AG09319 (cell line): ENCODE measurements at places on chromosomes 3 and 15.

GRCh38 chr3:154023148-154023547 is 98.0 kb upstream of the ARHGEF26 start:
- no peak for DNase-seq

DNA sequence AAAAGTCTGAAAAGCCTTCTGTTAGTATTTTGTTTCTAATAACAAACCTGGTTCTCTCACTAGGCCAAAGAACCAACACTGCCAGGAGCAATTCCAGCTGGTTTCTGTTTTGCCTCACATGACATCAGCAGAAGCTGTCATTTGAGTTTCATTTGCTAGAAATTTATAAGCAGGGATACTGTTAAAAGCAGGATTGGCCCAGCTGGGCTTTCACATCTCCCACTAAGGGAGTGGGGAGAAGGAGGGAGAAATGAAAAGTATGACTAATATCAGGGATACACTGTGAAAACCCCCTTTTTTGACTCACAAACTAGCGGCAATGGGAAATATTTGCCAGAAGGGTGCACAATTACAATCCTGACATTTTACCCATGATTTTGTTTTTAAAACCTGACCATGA is 5.3 kb downstream of the CCDC80 start:
- DNase-seq, result no peak

GRCh38 chr3:188434594-188434993 is 280.6 kb downstream of the LPP start:
- no peak for DNase-seq

DNA sequence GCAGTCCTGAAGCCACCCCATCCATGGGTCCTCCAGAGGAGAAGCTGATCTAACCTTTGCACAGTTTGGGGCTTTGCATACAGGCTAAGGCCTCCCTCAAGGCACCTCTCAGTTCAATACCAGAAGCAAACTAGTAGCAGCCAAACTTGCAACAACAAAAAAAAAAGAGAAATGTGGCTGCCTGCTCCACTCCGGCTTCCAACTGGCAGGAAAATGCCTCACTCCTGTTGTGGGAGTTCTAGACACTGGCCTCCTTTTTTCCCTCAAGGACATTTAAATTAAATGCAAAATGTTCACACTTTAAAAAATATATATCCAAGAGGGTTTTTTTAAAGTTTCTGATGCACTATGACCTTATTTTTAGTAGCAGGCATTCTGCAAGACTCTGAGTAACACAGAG is 216.0 kb upstream of the TPM1 start:
- DNase-seq, result no peak

- no peak for DNase-seq
Observed at GRCh38 chr3:197539651-197540051, 16.1 kb downstream of the BDH1 start.

GRCh38 chr3:111956995-111957734 is 21.7 kb upstream of the ABHD10 start:
- DNase-seq, result no peak

DNA sequence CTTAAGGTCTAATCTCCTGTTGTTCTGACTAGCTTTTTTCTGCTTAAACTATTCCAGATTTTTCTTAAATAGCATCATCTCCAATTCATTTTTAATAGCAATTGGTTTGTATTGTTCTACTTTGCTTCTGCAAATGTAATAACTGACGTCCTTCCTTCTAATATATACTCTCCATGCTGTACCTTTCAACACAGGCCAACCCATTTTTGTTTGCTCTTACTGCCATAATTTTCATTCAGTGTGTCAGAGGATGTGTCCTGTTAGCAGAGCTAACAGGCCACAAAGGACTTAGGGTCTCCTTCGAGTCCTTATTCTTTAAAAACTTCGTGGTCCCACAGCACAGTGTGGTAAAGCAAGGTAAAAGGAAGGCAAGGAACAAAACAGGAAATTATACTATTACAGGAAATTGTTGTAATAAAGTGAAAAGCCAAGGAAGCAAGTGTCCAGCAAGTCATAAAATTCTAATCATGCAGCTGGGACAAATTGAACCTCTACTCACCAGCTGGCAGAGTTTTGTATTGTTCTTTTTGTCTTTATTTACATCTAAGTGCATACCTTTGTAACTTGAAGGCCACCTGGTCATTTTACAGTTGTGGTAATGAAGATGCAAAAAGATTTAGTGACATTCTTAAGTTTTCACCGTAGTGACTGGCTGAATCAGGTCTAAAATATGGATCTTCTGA is 64.9 kb upstream of the ZBTB20 start:
- DNase-seq, result no peak

- no peak for DNase-seq
Observed at GRCh38 chr15:39602143-39602542, 21.3 kb downstream of the THBS1 start.

DNA sequence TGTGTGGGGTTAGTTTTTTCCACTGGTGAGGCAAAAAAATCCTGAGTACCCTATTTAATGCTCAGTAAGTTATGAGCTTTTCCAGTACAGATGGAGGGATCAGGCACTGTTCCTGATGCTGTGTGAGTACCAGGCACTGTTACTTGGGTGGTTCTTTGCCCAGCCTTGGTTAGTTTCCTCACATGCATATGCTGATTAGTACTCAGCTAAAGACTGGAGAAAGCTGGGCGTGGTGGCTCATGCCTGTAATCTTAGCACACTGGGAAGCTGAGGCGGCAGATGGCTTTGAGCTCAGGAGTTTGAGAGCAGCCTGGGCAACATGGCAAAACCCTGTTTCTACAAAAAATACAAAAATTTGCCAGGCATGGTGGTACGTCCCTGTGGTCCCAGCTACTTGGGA is 210.3 kb upstream of the SGO1 start:
- DNase-seq, result no peak

- DNase-seq, result no peak
Observed at GRCh38 chr15:44591326-44591725, 54.4 kb downstream of the EIF3J start.

GRCh38 chr15:24956111-24956838 is 1.5 kb downstream of the SNRPN start:
- DNase-seq, result peak; percentile 32

- DNase-seq, result no peak
Observed at GRCh38 chr3:8987645-8988383, 24.5 kb upstream of the RAD18 start.

GRCh38 chr15:45048794-45049631 is 26.0 kb downstream of the SORD start:
- no peak for DNase-seq

GRCh38 chr3:197406266-197406665 is 107.9 kb upstream of the DLG1 start:
- no peak for DNase-seq

DNA sequence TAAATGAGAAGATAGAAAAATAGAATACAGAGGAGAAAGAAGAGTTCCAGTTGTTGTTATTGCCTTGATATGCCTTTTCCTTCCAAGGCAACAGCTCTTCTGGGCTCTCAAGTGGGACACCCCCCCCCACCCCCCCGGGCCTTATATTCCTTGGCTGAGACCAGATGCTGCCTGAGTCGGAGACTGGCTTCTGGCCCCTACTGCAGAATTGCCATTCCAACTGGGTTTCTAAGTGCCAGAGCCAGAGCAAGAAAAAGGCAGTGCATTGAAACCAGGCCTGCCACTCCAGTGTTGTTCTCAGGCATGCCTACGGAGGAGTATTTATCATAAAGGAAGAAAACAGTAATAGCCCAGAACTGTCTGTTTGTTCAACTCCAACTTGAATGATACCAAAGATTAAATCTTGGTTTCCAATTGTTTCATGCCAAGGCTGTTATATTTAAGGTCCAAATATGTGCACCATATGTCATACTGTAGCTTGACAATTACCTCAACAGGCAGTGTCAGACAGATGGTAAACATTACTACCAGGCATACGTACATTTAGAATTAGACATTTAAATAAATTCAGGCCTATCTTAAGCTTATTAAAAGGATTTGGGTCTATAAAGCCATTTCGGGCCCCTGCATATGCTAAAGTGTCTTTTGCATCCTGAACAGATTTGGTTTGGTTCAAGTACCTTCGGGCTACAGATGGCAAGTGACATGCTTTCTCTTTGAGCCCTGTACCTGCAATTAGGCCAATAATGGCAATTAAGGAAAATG is 209.9 kb upstream of the SEMA6D start:
- DNase-seq, result no peak

- no peak for DNase-seq
Observed at GRCh38 chr3:171377859-171378258, 82.3 kb downstream of the TNIK start.

GRCh38 chr3:53740956-53741355 is 105.3 kb downstream of the CHDH start:
- no peak for DNase-seq

GRCh38 chr3:192904632-192905289 is 12.9 kb downstream of the MB21D2 start:
- DNase-seq, result no peak

DNA sequence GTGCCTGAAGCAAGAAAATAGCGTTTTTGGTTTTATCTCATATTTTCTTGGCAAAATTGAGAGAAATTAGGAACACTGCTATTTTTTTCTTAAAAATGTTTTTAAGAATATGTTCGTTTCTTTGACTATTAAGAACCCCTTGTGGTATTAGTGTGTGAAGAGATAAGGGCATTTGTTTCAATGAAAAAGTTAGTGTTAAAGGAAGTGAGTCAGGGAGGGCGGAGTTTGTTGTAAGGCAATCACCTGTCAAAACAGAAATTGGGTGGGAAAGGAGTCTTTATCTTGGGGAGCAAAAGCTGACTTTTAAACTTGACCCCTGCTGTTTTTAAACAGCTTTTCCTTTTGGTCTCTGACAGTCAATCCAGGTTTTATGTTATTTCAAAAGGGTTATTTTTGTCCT is 4.2 kb downstream of the RAP2B start:
- no peak for DNase-seq

GRCh38 chr3:192745150-192745549 is 17.8 kb upstream of the FGF12 start:
- DNase-seq, result no peak

DNA sequence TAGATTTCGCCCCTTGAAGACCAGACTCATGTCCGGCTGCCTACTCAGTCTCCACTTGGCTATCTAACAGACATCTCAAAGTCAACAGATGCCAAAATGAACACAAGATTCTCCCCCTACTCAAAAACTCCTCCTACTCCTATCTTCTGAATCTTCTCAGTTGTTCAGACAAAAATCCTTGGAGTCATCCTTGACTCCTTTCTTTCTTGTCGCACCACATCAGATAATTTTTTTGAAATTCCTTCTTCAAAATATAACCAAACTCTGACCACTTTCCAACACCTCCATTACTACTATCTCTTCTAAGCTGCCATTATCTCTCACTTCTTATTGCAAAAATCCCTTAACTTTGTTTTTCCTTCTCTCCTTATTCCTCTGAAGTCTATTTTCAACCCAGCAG is 141.9 kb upstream of the SLC7A14 start:
- no peak for DNase-seq

- peak; percentile 0 for DNase-seq
Observed at GRCh38 chr3:79140708-79141107, 627.1 kb downstream of the ROBO1 start.
